ENCODE measurements at places on chromosomes 2 and 18.

- no peak for DNase-seq
Measured at GRCh38 chr2:43146083-43146482, 80.3 kb downstream of the ZFP36L2 start.

DNA sequence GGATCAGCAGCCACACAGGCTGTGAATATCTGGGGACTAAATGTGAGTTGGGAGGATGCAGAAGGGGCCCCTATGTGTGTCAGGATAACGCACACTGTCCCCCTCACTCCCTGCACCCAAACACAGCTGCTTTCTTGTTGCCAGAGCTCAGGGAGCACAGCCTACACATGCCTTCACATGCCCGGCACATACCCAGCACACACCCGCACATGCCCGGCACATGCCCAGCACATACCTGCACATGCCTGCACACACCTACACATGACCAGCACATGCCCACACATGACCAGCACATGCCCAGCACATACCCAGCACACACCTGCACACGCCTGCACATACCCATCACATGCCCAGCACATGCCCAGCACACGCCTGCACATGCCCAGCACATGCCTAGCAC lies 75.6 kb downstream of the TPO start:
- DNase-seq = no peak

DNA sequence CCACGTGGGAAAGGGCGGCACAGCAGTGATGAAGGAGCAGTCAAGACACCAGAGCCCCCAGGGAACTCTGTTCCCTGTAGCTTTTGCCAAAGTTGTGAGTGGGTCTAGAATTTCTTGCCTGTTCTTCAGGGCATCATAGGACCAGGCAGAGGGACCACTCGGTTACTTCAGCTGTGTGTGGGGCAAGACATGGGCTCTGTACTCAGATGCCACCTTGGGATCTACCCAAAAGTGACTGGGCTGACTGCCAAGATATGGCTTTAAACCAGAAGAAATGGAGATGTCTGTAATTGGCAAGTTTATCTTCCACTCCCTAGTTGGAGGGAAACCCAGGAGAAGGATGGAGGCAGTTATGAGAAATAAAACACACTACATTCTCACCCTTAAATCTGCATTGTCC lies 29.6 kb downstream of the KCNF1 start:
- no peak for DNase-seq

- DNase-seq = no peak
Measured at GRCh38 chr2:190720691-190721090, 71.8 kb downstream of the NAB1 start.

- DNase-seq = no peak
Measured at GRCh38 chr2:81549646-81550045, 1245.1 kb upstream of the LRRTM1 start.

DNA sequence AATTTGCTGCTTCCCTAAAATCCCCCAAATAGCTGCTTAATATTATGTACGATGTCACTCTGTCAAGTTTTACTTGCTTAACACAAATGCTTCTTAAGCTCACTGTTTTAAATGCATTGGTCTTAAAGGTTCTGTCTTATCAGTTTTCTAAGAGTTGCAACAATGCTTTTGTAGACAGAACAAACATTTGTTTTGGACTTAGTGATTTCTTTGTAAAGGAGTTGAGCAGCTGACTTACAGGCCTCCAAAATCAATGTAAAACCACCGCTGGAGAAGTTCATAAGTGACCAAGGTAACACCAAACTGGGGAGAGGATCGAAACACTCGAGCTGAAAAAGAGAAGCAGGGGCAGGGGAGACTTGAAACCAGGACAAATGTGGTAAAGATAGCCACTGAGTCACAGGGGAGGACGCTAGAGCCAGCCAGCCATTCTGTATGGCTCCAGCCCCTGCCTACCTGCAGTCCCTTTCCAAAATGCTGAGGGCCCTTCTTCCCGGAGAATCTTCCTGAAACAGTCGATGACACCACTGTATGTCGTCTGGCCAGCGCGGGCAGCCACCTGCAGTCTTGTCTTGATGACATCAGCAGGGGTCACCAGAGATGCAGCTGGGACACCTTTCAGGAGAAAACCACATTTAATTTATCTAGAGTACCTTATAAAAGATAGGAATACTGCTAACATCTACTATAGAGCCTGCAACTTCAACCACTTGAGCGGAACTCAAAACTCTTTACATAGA lies 100.2 kb downstream of the DYNC1I2 start:
- no peak for DNase-seq
